Uterus (tissue), 4 donors: ENCODE measurements at places on chromosomes 4 and X. TPM values are rescaled to one million over a fixed set of nuclear protein-coding genes. Genes with fewer than 3 reads are reported as not detected.

DNA sequence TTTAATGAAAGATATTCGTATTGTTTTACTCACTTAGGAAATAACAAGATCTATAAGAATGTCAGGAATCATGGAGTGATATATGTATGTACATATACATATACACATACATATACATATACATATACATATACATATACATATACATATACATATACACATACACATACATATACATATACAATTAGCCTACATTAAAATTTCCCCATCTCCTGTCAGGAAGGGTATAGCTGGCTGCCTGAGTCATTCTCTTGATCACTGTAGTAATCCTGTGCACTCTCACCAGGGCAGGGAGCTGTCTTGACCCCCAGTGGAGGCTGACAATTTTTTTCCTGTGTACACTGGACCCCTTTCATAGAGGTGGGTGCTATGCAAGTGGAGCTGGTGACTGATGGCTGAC is 23.3 kb upstream of the MAGEA11 start:
- no peak overlapping the region for H3K4me3 ChIP-seq
- DNase-seq: no peak
- H3K4me1 ChIP-seq: no peaks in the 10 kb centered on the region
- H3K27ac ChIP-seq: no peak overlapping the region
- no peaks in the 10 kb centered on the region for H3K27me3 ChIP-seq
- no peaks in the 10 kb centered on the region for H3K36me3 ChIP-seq

DNA sequence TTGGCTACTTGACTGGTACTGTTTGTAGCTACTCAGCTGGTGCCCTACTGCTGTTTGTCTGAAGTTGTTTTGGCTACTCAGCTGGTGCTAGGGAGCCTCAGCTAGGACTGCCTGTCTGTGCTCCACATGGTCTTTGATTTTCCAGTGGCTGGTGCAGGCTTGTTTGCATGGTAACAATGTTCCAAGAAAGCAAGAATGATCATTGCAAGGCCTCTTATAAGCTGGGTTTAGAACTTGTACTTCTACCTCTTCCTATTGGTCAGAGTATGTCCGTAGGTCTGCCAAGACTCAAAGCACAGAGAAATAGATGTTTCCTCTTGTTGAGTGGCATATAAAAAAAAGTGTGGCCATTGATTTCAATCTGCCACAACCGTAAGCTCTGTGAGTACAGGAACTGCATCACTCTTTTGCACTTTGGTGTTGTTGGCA is 17.6 kb downstream of the NFKB1 start:
- H3K4me3 ChIP-seq: no peak overlapping the region
- no peak overlapping the region for H3K27ac ChIP-seq
- no peaks in the 10 kb centered on the region for H3K36me3 ChIP-seq
- H3K4me1 ChIP-seq: peaks cover 8% of the 10 kb centered on the region
- H3K27me3 ChIP-seq: no peaks in the 10 kb centered on the region

DNA sequence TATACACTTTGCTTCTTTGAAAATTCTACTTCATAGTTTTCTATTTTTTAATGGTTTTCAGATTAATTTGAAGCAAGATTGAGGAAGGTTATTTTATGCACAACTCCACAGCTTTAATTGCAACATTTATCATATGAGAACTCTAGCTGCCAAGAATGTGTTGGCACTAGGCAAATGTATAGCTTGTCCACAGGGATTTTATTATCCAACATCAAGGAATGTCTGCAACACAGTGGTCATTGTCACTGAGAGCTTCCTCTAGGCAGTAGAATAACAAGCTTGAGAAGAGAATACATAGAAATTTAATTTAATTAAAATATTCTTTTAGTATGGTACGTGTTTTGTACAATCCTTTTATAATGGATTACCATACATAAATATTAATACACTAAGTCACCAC is 1600.8 kb downstream of the ARAP2 start:
- H3K36me3 ChIP-seq: peaks cover 3% of the 10 kb centered on the region
- no peak overlapping the region for H3K4me3 ChIP-seq
- no peak overlapping the region for H3K27ac ChIP-seq
- DNase-seq: no peak
- no peaks in the 10 kb centered on the region for H3K27me3 ChIP-seq

GRCh38 chr4:183141997-183142396 is 42.9 kb downstream of the WWC2 start:
- no peaks in the 10 kb centered on the region for H3K27me3 ChIP-seq
- H3K27ac ChIP-seq: no peak overlapping the region
- H3K4me3 ChIP-seq: no peak overlapping the region
- H3K4me1 ChIP-seq: peaks cover 4% of the 10 kb centered on the region
- no peaks in the 10 kb centered on the region for H3K36me3 ChIP-seq

GRCh38 chr4:127179256-127180087 is 453.3 kb upstream of the INTU start:
- H3K27ac ChIP-seq: no peak overlapping the region
- no peaks in the 10 kb centered on the region for H3K4me1 ChIP-seq
- no peaks in the 10 kb centered on the region for H3K27me3 ChIP-seq
- DNase-seq: no peak
- H3K4me3 ChIP-seq: no peak overlapping the region

DNA sequence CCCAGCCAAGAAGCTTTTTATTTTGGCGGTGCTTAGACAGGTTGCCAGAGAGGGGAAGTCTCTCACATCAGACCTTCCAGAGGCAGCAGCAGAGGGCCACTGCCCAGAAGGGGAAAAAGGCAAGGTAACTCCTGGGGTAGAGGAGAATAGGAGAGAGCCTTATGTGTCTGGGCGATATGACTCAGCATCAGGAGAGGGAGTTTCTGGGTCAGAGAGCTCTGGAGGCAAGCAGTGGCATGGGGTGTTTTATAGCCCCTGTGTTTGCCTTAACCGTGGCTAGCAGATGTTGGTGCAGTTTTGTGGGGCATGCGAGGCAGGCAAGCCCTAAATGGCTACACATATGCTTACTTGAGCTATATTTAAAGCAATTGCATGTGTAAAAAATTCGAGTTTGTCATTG is 8.3 kb upstream of the ZXDB start:
- no peak overlapping the region for H3K27ac ChIP-seq
- H3K36me3 ChIP-seq: no peaks in the 10 kb centered on the region
- no peak overlapping the region for H3K4me3 ChIP-seq
- H3K4me1 ChIP-seq: no peaks in the 10 kb centered on the region
- DNase-seq: no peak

DNA sequence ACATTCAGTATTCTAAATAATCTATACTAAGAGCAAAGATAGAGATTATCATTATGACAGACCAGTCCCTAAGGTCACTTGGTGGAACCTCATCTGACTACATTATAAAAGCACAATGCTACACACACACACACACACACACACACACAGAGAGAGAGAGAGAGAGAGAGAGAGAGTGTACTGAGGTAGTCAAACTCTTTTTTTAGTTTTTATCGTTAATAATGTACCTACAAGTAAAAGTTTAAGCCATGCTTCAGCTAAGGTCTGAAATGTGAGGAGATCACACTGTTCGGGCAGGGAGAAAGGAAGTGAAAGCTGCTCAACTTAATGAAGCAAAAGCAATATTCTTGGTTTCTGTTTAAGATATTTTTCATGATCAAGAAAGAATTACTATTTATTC is 75.8 kb upstream of the CCDC160 start:
- H3K36me3 ChIP-seq: no peaks in the 10 kb centered on the region
- no peaks in the 10 kb centered on the region for H3K4me1 ChIP-seq
- no peak overlapping the region for H3K4me3 ChIP-seq
- no peak overlapping the region for H3K27ac ChIP-seq

DNA sequence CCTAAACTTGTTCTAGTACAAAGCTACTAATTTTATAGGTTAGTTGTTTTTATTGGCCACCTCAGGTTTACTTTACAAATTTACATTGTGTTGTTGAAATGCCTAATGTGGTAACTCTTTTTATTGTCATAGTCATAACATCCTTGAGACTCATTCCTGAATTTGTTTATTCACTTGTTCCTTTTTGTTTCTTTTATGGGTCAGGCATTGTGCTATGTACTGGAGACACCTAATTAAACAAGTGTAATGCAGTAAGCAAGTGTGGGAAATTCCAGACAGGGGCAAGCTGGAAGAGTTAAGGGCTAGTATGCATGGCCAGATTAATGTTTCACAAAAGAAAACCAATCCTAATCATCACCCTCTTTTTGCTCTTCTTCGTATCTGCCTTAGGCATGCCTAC is 30.5 kb upstream of the TTC29 start:
- H3K27me3 ChIP-seq: no peaks in the 10 kb centered on the region
- H3K36me3 ChIP-seq: no peaks in the 10 kb centered on the region
- H3K4me1 ChIP-seq: no peaks in the 10 kb centered on the region
- DNase-seq: no peak

DNA sequence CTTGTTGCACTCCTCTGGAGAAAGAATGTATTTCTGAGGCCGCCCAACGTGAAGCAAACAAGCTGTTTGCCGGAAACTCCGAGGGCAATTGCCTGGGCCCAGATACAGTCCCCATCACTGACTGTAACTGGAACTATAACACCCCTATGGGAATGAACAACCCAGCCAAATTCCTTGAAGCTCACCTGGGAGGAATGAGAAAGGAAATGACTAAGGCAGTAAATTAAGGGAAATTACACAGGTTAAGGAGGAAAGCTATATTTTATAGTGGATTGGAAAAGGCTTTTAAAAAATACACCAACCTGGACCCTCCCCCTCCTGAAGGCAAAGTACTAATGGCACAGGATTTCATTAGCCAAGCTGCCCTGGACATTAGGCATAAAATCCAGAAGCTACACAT is 11.7 kb upstream of the HERC5 start:
- no peak overlapping the region for H3K4me3 ChIP-seq
- no peak overlapping the region for H3K27ac ChIP-seq
- H3K4me1 ChIP-seq: no peaks in the 10 kb centered on the region
- H3K27me3 ChIP-seq: no peaks in the 10 kb centered on the region

- H3K27me3 ChIP-seq: no peaks in the 10 kb centered on the region
- no peak within 1 kb of the TSS for H3K4me3 ChIP-seq
- DNase-seq: no peak
- H3K27ac ChIP-seq: no peak within 1 kb of the TSS
- H3K4me1 ChIP-seq: no peaks in the 10 kb centered on the region
Measured at GRCh38 chr4:15963001-15963451, at the start of gene FGFBP2. Gene FGFBP2 (minus strand): TSS chr4:15963175. CDS start chr4:15963129, 46 bp downstream.

DNA sequence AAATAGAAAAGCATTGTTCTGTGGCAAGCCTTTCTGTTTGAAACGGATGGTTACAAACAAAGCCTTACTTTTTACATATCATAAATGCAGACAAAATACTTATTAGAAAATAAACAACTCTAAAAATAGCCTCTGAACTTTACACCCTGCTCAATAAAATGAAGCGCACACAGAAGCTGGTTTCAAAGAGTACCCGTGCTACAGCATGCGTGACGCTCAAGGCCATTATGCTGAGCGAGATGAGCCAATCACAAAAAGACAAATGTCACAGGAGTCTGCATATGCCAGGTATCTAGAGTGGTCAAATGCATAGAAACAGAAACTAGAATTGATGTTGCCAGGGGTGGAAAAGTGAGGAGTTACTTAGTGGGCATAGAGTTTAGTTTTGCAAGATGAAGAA is 326.5 kb upstream of the GATB start:
- no peak overlapping the region for H3K27ac ChIP-seq
- H3K4me3 ChIP-seq: no peak overlapping the region
- no peaks in the 10 kb centered on the region for H3K27me3 ChIP-seq
- no peak for DNase-seq
- no peaks in the 10 kb centered on the region for H3K4me1 ChIP-seq

DNA sequence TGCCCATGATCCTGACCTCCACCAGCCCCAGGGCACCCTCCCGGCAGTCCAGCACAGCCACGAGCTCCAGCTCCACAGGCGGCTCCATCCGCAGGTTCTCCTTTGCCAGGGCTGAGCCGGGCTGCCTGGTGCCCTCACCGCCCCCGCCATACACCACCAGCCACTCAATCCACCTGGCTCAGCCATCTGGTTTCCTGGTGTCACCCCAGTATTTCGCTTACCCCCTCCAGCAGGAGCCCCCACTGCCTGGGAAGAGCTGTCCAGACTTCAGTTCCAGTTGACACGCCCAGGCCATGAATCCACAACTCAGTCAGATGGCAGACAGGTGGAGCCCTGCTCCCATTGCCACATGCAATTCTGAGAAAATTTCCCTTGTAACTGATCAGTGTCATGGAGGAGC is 3.9 kb downstream of the SHISA3 start:
- peaks cover 5% of the 10 kb centered on the region for H3K4me1 ChIP-seq
- no peak overlapping the region for H3K4me3 ChIP-seq
- H3K27ac ChIP-seq: no peak overlapping the region
- H3K36me3 ChIP-seq: no peaks in the 10 kb centered on the region

DNA sequence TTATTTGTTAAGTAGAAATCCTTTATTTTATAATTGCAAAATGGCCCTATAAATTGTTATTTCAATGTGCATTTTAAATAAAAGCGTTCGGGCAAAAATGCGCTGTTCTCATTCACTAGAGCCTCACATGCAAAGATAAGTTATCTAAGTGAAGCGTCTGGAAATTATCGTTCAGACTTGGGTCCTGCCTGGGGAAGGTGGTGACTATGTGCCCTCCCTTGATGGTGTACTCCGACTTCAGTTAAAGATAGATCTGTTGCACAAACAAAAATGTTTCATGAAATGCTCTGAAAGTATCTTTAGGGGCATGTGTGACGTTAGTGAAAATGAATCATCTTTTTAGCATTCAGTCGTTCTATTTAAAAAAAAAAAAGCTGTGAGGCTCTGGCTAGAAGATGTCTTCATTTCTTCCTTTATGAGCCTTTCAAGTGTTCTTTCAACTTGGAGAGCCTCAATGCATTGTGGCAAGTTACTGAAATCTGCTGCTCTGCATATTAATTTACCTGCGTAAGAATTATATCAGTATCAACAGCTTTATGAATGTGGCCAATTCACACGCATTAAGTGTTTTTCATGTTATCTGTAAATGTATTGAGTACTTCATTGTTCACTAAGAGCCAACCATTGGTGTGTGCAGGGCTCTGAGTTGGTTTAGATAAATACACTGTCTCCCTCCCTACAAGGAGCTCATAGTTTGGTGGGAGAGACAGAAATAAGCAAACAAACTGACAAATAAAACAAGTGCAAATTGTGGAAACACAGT is 83.0 kb downstream of the AFF1 start:
- H3K27me3 ChIP-seq: no peaks in the 10 kb centered on the region
- peaks cover 12% of the 10 kb centered on the region for H3K4me1 ChIP-seq
- no peaks in the 10 kb centered on the region for H3K36me3 ChIP-seq
- peak overlapping the region; percentile 95 for H3K27ac ChIP-seq
- H3K4me3 ChIP-seq: peak overlapping the region; percentile 3
- DNase-seq: no peak

DNA sequence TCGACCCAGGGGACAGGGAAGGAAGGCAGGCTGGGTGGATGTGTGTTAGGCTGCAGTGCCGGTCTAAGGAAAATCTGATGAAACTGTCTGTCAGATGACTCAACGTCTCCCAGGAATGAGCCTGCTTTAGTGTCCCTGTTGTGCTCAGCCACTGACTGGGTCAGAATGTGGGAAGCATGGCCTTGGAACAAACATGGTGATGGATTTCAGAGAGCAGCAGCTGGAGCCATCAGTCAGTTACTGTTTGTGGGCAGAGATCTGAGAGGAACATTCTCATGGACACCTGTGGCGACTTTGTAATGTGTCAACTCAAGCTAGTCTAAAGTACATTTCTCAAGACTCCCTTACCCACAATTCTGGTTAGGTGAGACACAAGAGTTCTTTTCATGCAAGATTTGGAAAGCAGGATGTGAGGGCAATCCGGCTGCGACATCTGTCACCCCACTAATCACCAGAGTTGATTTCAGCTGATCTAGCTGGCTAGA is 63.2 kb downstream of the ANAPC10 start:
- H3K27me3 ChIP-seq: no peaks in the 10 kb centered on the region
- no peaks in the 10 kb centered on the region for H3K4me1 ChIP-seq
- DNase-seq: no peak
- H3K36me3 ChIP-seq: no peaks in the 10 kb centered on the region
- no peak overlapping the region for H3K27ac ChIP-seq
- no peak overlapping the region for H3K4me3 ChIP-seq

The AFF2 gene
- 6.8 TPM for total RNA-seq

The CXCR3 gene
- 0.28 TPM for total RNA-seq

The OTC gene
- 4.2 TPM for total RNA-seq

The ARX gene
- not detected for total RNA-seq

The EPHA5 gene
- not detected for total RNA-seq
